ENCODE measurements at places on chromosomes 4 and X. TPM values are rescaled to one million over a fixed set of nuclear protein-coding genes. Genes with fewer than 3 reads are reported as not detected.

Gene OTUD5
- total RNA-seq = 20.0 TPM

Gene SLIT2
- 13.4 TPM for total RNA-seq

DNA sequence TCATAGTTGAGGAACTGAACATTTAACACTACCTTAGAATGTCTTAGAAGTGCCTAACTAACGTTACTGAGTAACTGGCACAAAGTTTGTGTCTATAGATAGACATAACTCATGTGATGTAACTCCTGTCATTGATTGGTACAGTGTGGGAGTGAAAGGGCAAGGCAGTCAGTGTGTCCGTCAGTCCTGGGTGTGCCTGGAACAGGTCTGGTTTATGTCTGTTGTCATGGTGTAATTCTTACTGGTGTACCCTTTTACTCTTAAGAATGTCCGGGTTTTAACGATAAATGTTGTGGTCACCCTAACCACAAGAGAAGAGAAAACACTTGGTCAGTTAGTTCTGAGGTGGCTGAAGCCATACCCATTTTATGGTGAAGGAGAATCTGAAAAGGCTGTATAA, 93.1 kb upstream of the ESX1 start:
- H3K27ac ChIP-seq = no peak overlapping the region
- H3K4me1 ChIP-seq = peaks cover 11% of the 10 kb centered on the region
- no peaks in the 10 kb centered on the region for H3K36me3 ChIP-seq
- no peak overlapping the region for H3K4me3 ChIP-seq
- H3K27me3 ChIP-seq = no peaks in the 10 kb centered on the region

DNA sequence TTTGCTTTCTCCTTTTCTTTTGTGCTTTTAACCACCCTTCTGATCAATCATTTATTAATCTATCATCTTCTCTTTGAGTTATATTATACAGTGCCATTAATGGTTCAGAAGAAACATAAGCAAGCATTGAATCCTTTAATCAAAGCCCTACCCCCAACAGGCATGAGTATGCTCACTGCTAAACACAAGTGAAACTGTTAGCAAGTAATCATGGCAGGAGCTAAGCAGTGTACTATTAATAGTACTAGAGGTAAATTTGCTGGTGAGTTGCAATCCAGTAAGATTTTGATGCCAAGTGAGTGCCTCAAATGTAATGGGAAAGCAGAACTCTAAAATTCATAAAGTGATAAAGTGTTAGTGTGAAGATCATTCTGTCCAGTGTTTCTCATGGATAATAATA, 57.2 kb downstream of the FNIP2 start:
- no peak for DNase-seq
- H3K27me3 ChIP-seq = no peaks in the 10 kb centered on the region
- H3K36me3 ChIP-seq = peaks cover 9% of the 10 kb centered on the region
- peaks cover 8% of the 10 kb centered on the region for H3K4me1 ChIP-seq
- H3K4me3 ChIP-seq = no peak overlapping the region

DNA sequence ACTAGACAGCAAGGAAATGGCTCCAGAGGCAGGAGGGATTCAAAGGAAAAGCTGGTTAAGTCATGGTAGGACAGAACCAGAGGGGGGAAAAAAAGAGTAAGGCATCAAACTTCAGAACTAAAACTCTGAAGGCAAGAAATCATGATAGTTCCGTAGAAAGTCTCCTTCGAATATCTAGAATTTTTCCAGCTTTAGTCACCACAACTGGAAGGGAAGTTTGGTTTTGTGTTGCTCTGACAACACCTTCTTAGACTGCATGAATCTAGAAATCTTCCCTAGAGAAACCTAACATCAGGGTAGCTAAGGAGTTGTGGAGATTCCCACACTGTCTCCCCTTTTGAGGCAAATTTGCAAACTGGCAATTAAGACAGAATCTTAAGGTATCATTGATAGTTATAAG, 33.7 kb downstream of the AMMECR1 start:
- peaks cover 43% of the 10 kb centered on the region for H3K4me1 ChIP-seq
- H3K4me3 ChIP-seq = no peak overlapping the region
- no peak for DNase-seq
- H3K36me3 ChIP-seq = no peaks in the 10 kb centered on the region

DNA sequence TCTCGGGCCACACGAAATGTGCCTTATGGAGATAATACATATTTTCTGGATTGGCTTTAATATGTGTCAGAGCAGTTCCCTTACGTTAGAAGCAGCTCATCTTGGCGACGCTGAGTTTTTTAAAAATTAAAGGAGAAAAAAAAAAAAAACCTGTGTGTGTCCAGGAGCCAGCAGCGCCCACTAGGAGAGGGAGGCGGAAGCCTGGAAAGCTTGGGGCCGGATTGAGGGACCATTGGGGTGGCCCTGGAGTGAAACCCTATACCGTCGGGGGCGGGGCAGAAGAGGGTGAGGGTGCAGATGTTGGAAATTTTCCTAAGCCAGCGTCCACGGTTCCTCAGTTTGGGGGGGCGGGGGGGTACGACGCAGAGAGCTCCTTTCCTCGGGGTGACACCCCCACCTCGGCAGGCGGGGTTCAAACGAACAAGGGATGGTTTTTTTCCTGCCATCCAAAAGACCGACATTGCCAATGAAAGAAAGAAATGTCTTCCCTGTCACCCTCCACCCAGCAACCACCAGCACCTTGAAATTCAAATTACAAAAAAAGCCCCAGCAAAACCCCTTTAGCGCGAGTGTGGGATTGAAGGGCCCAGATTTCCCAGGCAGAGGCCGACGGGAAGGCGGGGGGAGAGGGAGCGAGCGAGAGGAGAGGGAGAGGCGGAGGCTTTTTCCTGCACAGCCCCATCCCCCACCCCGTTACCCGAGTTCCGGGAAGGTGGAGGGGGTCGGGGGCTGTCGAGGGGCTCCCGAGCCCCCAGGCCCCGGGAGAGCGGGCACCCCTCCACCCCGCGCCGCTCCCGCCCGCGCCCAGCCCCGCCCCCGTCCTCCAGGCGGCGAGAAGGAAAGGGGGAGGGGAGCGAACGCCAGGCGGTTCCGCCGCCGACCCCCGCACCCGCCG, 859 bp downstream of the SMARCA1 start:
- H3K4me1 ChIP-seq = no peaks in the 10 kb centered on the region
- peaks cover 3% of the 10 kb centered on the region for H3K36me3 ChIP-seq
- no peaks in the 10 kb centered on the region for H3K27me3 ChIP-seq
- H3K4me3 ChIP-seq = peak overlapping the region; percentile 78
- DNase-seq = peak; percentile 62
- H3K27ac ChIP-seq = no peak overlapping the region

- H3K4me3 ChIP-seq = no peak overlapping the region
- no peak for DNase-seq
- H3K27ac ChIP-seq = no peak overlapping the region
Observed at GRCh38 chrX:124862301-124862700, 457.4 kb upstream of the TEX13C start.

- no peaks in the 10 kb centered on the region for H3K27me3 ChIP-seq
- no peak overlapping the region for H3K4me3 ChIP-seq
- no peaks in the 10 kb centered on the region for H3K36me3 ChIP-seq
- no peak for DNase-seq
Observed at GRCh38 chr4:173061160-173061559, 107.5 kb upstream of the GALNT7 start.

DNA sequence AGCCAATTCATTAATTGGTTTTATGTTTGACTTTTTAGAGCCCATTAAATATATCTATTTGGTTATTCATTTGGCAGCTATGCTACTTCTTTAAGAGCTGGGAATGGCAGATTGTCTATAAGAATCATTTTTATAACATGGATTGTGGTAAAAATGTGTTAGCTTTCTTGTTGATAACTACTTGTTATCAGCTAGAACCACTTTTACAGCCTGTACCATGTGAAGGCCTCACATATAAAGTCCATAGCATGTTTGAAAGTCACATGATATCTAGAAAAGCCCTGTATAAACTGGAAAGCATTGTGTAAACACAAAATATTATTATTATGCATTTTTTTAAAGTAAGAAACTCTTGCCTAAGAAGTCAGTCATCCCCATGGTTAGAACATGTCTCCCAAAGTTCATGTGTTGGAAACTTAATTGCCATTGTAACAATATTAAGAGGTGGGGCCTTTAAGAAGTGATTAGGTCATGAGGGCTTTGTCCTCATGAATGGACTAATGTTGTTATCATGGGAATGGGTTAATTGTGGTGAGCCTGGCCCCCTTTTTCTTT, 110.9 kb upstream of the BMP2K start:
- DNase-seq = no peak
- no peak overlapping the region for H3K27ac ChIP-seq
- no peaks in the 10 kb centered on the region for H3K36me3 ChIP-seq
- peaks cover 27% of the 10 kb centered on the region for H3K4me1 ChIP-seq
- H3K4me3 ChIP-seq = no peak overlapping the region

DNA sequence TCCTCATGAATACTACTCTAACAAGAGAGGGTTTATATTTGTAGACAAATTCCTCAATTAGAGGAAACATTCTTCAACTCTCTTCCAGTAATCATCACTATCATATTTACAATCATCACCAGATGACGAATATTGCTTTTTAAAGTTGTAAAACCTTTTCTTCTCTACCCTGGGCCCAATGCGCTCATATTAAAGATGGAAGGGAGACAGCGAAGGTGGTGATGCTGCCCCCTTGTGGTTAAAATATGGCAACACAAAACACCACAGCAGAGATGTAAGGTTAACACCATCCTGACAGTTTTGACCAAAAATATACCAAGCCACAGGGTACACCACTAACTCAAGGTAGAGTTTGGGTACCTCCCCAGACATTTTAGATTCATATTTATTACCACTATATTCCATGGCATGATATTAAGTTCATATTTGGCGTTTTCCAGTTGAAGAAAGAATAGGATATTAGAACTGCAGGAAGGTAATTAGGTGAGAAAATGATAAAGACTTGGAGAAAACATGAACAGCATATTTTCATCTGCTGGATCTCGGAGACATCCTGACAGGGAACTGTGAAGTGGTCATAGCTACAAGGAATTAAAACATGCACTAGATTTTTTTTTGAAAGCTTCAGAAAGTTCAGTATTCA, 72.8 kb downstream of the SLC9A7 start:
- H3K4me1 ChIP-seq = no peaks in the 10 kb centered on the region
- no peaks in the 10 kb centered on the region for H3K36me3 ChIP-seq
- no peak overlapping the region for H3K4me3 ChIP-seq
- peak; percentile 37 for DNase-seq

- H3K4me3 ChIP-seq = no peak overlapping the region
- peaks cover 10% of the 10 kb centered on the region for H3K36me3 ChIP-seq
- no peaks in the 10 kb centered on the region for H3K4me1 ChIP-seq
- DNase-seq = peak; percentile 14
Observed at GRCh38 chrX:41180194-41180908, 95.1 kb downstream of the USP9X start.

GRCh38 chr4:136651932-136652331, 880.4 kb downstream of the PCDH18 start:
- no peaks in the 10 kb centered on the region for H3K27me3 ChIP-seq
- no peak overlapping the region for H3K4me3 ChIP-seq
- H3K4me1 ChIP-seq = no peaks in the 10 kb centered on the region
- DNase-seq = no peak

- no peak for DNase-seq
- H3K27ac ChIP-seq = no peak overlapping the region
- H3K4me3 ChIP-seq = no peak overlapping the region
Observed at GRCh38 chr4:2991243-2991642, 27.9 kb downstream of the GRK4 start.

Data from SJSA1 (cell line).